Mammary microvascular endothelial cell (primary cell): ENCODE measurements at places on chromosomes 4 and X. TPM values are rescaled to one million over a fixed set of nuclear protein-coding genes. Genes with fewer than 3 reads are reported as not detected.

The SCRG1 gene
- not detected in 2 replicates for total RNA-seq

The PDE5A gene
- 0.98 and 1.1 TPM in 2 replicates for total RNA-seq

The NDNF gene
- total RNA-seq, result 0.33 and 0.39 TPM in 2 replicates

The UGT2A1 gene
- total RNA-seq, result not detected in 2 replicates

The CYLC1 gene
- not detected in 2 replicates for total RNA-seq

The SSX2B gene
- total RNA-seq, result not detected in 2 replicates

The PLAC8 gene
- 1.5 and 2.1 TPM in 2 replicates for total RNA-seq

The HSFX3 gene
- not detected in 2 replicates for total RNA-seq

The AADAT gene
- 1.1 and 3.7 TPM in 2 replicates for total RNA-seq

The FGF13 gene
- 5.2 and 5.4 TPM in 2 replicates for total RNA-seq

The ASB12 gene
- not detected in 2 replicates for total RNA-seq

The INTU gene
- 1.6 and 1.7 TPM in 2 replicates for total RNA-seq

The ADD1 gene
- 173 and 190 TPM in 2 replicates for total RNA-seq

The C1GALT1C1 gene
- total RNA-seq, result 67.7 and 80.9 TPM in 2 replicates

The EVC2 gene
- 2.5 TPM in 2 replicates for total RNA-seq

The TMSB15C gene
- total RNA-seq, result 0.40 and 1.3 TPM in 2 replicates

The FGD1 gene
- 5.6 and 6.0 TPM in 2 replicates for total RNA-seq

The MEPE gene
- total RNA-seq, result not detected in 2 replicates

The ANKRD50 gene
- total RNA-seq, result 23.6 and 24.2 TPM in 2 replicates

The DKK2 gene
- 0.05 TPM in 1 of 2 replicates, not detected in the other for total RNA-seq

The TMEM47 gene
- total RNA-seq, result 32.2 and 33.1 TPM in 2 replicates

The CSN1S1 gene
- not detected in 2 replicates for total RNA-seq
